Tibial nerve (tissue), 4 donors: ENCODE measurements at places on chromosomes 3 and 15. TPM values are rescaled to one million over a fixed set of nuclear protein-coding genes. Genes with fewer than 3 reads are reported as not detected.

RTP3 gene
- total RNA-seq, result not detected

DNA sequence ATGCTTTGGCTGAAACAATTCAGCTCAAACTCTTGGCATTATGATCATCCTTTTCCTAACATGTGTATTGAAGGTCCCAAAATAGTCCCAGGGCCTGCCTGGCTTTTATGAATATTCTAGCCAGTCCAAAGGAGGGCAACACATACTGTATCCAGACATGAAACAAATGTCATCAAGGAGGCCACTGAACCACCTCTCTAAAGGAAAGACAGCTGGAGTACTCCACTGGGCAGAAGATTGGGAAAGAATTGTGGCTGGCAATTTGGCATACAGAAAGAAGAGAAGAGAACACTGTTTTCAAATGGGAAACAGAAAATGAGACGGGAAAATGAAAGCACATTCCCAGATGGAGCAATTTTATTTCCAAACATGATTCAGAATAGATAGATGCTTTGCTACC lies 80.6 kb downstream of the NCEH1 start:
- H3K27ac ChIP-seq, result peak overlapping the region; percentile 38
- H3K4me3 ChIP-seq, result no peak overlapping the region
- no peak for DNase-seq
- H3K27me3 ChIP-seq, result no peaks in the 10 kb centered on the region

DNA sequence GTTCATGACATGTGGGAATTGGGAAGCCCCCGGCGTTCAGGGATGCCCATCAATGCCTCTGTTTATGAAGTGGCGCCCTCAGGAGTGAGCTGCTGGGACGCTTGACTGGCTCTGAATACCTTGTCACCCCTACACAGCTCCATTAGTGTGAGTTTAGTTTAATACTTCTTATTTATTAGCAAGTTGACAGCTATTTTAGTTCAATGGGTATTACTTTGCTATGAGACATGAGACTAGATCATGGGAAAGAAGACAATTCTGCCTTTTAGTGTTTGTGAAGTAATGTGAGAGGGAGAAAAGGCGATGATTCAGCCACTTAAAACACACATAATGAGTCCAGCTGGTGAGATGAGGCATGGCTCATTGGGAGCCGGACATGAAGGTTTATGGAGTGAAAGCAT lies 678.5 kb downstream of the NR2F2 start:
- no peaks in the 10 kb centered on the region for H3K36me3 ChIP-seq
- H3K4me3 ChIP-seq, result no peak overlapping the region
- H3K27me3 ChIP-seq, result no peaks in the 10 kb centered on the region
- no peak overlapping the region for H3K27ac ChIP-seq

NMNAT3 gene
- total RNA-seq, result 11.0 TPM

IL12A gene
- total RNA-seq, result not detected

GRCh38 chr15:47394286-47394809 lies 323.0 kb upstream of the SEMA6D start:
- H3K4me1 ChIP-seq, result no peaks in the 10 kb centered on the region
- no peak overlapping the region for H3K27ac ChIP-seq
- no peaks in the 10 kb centered on the region for H3K27me3 ChIP-seq
- no peak overlapping the region for H3K4me3 ChIP-seq

- no peaks in the 10 kb centered on the region for H3K4me1 ChIP-seq
- DNase-seq, result no peak
- no peak overlapping the region for H3K4me3 ChIP-seq
- no peaks in the 10 kb centered on the region for H3K27me3 ChIP-seq
- H3K27ac ChIP-seq, result no peak overlapping the region
- no peaks in the 10 kb centered on the region for H3K36me3 ChIP-seq
Measured at GRCh38 chr15:91243826-91244225, 143.8 kb downstream of the SV2B start.

DNA sequence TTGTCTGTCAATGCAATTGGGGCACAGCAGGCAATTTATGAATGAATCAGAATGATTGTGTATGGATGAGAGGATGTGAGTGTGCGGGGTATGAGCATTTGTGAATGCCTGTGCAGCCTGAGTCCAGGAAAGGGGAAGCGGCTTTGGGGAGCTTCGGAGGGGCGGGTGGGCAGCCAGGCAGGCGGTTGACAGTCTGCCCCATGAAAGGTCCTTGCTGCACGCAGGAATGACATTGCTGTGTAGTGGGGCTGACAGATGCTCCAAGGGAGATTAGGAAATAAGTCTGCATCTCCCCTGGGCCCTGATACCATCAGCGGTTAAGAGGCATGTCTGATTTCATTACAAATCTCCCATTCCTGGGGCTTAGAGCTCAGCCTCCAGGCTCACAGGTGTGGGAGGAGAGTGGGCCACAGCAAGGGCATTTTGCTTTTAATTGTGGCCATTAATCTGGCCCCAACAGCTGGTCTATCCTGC lies 26.4 kb upstream of the TSPAN3 start:
- H3K4me1 ChIP-seq, result no peaks in the 10 kb centered on the region
- H3K27me3 ChIP-seq, result no peaks in the 10 kb centered on the region
- DNase-seq, result no peak

CLSTN2 gene
- total RNA-seq, result 19.0 TPM

- no peaks in the 10 kb centered on the region for H3K27me3 ChIP-seq
- H3K27ac ChIP-seq, result no peak overlapping the region
- no peaks in the 10 kb centered on the region for H3K36me3 ChIP-seq
- no peak overlapping the region for H3K4me3 ChIP-seq
- no peak for DNase-seq
- H3K4me1 ChIP-seq, result no peaks in the 10 kb centered on the region
Measured at GRCh38 chr3:57126244-57126643, 38.9 kb downstream of the IL17RD start.

LINGO1 gene
- total RNA-seq, result 2.4 TPM

DNA sequence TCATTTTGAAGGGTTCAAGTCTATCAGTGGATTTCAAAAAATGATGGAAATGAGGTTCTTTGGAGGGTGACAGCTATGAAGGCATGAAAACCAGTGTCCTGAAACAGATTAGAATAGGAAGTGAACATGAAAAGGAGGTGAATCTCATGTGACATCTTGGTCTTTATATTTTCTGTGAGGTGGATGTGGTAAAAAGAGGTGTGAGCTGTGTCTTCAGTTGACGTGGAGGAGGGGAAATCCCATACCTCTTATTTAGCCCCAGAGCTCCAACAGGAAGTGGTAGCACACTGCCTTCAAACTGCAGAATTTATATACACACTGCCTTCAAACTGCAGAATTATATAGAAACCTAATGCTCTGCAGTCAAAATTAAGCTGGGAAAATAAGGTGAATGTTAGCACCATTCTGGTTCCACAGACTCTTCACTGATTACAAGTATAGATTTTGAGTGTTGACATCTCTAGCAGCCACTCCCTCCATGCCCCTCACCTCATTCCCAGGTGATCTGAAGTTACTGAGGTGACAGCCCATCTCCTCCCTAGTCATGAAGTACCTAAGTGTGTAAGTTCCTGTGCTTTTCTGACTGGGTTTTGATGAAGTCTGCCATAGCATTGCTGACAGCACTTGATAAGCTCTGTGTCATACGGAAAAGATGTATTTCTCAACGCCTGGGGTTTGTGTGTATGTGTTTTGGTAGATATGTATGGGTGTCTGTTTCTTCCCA lies 2.7 kb downstream of the RAB8B start:
- H3K27ac ChIP-seq, result peak overlapping the region; percentile 93
- H3K4me3 ChIP-seq, result no peak overlapping the region
- no peaks in the 10 kb centered on the region for H3K4me1 ChIP-seq
- no peaks in the 10 kb centered on the region for H3K27me3 ChIP-seq
- no peaks in the 10 kb centered on the region for H3K36me3 ChIP-seq

APH1B gene
- 18.4 TPM for total RNA-seq

DNA sequence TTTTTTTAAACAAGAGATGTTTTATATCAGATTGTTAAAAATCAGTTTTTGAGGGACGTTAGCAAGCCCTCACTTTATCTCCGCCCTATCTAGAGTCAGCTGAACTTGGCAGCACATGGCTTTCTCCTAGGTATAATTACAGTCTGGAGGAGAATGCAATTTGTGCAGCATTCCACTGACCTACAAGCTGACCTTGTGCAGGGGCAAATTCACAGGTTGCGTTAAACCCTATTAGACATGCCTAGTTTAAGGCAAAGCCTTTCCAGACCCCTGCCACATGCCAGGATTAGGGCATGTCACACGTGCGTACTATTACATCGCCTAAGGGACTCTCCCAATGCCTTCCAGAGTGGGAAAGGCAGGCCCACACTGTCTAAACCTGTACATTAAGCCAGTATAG lies 224.0 kb downstream of the GREM1 start:
- H3K4me1 ChIP-seq, result no peaks in the 10 kb centered on the region
- no peaks in the 10 kb centered on the region for H3K27me3 ChIP-seq
- no peak overlapping the region for H3K27ac ChIP-seq
- DNase-seq, result no peak
- no peaks in the 10 kb centered on the region for H3K36me3 ChIP-seq
- H3K4me3 ChIP-seq, result no peak overlapping the region
